ENCODE measurements at places on chromosomes 3 and 15.

DNA sequence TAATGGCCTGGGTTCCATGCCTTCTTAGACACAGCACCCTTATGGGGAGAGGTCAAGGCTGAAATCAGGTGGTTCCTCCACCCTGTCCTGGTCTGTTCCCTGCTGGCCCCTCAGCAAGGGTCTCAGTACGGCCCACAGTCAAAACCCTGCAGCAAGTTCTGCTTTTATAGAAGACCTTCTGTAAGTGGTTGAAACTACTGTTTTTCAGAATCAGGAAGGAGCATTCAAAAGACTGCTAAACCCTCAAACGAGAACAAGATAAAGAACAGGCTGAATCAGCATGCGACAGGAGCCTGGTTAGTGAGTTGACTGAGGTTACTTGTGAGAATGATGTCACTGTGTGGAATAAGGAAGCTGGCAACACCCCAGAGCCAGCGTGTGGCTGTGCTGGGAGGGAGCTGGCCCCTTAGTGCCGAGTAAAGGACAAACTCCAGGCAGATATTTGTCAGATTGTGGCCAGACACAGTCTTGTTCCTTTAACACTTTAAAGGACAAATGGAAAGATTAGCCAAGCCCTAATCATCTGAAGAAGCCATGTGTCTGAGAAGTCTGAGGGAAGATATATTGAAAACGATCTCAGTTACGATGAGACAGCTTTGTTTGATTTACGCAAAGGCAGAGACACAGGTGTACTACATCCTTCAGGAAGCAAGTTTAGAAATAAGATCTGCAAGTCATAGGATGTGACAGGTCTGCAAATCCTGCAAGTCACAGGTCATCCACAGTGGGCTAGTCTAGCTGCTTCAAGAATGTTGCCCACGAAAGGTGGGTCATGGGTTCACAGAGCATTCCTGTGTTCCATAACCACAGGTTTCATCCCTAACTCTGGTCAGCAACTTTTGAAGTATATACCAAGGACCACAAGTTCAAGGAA, 54.0 kb downstream of the B3GNT5 start:
- no peak for DNase-seq

GRCh38 chr3:195900436-195901355, 7.7 kb downstream of the TNK2 start:
- no peak for DNase-seq

GRCh38 chr3:88003115-88003755, 55.6 kb downstream of the CGGBP1 start:
- DNase-seq: peak; percentile 7

GRCh38 chr3:51891242-51892039, 11.7 kb downstream of the IQCF1 start:
- DNase-seq: no peak

GRCh38 chr3:165755571-165755970, 81.7 kb downstream of the BCHE start:
- DNase-seq: no peak

DNA sequence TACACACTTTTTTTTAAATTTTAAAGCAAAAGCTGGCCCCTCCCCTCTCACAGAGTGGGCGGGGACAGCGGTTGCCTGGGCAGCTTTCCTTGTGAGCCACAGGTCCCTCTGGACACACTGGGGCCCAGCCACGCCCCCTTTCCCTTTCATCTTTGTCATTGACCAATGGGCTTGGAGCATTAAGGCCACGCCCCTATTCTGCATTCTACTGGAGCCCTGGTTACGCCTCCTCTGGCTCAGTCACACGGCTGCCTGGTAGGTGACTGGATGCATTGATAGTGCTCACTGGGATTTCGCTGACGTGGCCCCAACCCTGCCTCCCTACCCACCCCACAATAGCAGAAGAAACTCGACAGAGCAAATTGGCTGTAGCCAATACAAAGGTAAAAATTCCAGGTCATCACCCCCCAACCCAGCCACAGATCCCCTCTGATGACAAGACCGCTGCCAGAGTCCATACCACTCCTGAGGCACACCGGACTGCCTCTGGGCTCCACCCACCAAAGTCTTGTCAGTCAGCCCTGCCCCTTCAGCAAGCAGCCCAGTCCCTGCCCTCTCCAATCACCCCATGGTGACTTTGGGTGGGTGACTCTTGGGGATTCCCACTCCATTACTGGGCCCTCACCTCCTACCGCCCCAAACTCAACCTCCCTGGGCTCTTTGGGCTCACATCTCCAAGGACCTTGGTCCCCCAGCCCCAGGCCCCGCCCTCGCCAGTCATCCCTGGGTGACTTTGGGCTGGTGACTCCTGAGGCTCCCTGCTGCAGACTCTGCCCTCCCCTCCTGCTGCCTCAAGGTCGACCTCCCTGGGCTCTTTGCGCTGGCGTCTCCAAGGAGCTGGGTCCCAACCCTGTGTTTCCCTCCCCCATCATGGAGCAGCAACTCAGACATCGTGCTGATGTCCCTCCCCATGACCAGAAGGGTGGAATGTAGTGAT, 112.2 kb upstream of the FAN1 start:
- no peak for DNase-seq

DNA sequence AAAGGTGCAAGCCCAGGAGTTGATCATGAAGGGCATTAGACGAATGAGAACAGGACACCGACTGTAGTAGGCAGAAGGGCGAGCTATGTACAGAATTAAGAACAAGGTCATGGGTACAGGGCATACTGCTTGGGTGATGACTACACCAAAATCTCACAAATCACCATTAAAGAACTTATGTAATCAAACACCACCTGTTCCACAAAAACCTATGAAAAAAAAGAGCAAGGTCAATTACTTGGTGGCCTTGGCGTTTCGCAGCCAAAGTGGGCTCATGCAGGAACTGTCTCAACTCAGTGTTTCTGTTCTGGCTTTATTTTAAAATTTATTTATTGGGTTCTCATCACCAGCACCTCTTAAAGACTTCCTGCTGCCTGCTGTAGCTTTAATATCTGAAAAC, 2.1 kb downstream of the KAT2B start:
- no peak for DNase-seq

GRCh38 chr3:61360297-61360965, 109.2 kb upstream of the FHIT start:
- no peak for DNase-seq

GRCh38 chr3:177783338-177783737, 586.1 kb upstream of the TBL1XR1 start:
- DNase-seq: no peak

DNA sequence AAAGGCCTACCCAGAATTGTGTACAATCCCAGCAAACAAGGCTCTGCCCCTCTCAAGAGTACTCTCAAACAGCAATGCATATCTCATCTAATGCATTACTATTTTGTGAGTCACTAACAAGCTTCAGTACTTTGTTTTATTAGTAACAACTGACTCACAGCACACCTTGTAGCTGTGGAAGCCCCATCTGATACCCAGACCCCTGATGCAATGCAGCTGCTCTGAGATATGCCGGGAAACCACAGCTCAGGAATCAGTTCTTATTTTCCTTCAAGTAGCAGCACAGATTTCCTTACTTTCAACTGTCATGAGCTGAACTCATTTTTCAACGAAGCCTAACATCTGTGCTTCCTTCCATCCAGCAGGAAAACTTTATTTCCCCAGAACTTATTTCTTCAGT, 37.8 kb downstream of the CCNL1 start:
- DNase-seq: no peak

DNA sequence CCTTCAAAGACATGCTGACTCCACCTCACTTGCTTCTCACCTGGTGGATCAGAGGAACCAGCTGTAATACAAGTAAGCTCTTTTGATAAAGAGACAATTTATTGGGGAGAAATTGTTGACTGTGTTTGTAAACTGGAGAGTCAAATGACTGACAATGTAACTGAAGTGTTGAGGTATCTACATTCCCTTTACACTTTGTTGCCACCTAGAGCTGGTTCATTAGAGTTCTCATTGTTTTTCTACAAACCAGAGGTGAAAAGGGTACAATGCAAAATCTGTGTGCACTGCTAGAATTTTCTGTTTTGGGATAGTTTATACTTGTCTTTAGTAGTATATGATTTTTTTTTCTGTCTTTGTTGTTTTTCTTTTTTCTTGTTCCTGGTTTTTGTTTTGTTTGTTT, 8.7 kb upstream of the LRRC58 start:
- DNase-seq: no peak

DNA sequence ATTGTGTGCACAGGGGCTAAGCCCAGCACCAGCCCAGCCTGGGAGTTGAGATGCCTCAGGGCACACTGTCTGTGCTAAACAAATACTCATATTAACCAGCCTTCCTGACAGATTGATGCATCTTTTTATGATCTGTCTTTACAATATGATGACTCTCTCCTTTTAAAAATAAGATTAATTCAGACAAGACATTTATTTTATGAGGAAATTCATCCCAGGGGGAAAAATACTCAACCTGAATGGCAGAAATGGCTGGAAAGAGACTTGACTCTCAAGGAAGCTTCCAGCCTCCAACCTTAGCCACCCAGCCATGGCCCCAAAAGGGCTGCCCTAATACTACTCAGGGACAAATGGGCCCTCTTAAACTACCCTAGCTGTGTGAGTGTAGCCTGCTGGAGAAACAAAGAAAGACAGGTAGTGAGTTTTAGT, 46.9 kb downstream of the NOX5 start:
- DNase-seq: no peak

- DNase-seq: no peak
Measured at GRCh38 chr3:12076031-12076430, 71.8 kb downstream of the SYN2 start.

DNA sequence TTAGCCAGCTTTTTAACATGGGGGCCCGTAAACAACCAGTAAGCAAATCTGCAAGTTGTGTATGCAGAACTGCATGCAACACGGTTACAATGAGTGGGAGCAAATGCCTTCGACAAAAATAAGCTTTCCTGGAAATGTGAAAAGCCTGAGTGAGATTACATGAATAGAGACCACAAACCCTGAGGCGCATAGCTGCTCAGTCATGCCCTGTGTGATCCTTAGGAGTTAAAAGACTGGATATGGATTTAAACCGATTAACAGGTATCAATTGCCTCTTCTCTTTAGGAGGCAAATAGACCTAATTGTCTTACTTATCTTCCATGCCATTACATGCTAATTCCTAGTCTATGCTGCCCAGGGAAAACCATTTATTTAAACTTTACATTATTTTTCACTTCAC, 810.3 kb downstream of the ROBO1 start:
- no peak for DNase-seq

GRCh38 chr15:65258375-65259262, 28.1 kb downstream of the PARP16 start:
- DNase-seq: no peak

DNA sequence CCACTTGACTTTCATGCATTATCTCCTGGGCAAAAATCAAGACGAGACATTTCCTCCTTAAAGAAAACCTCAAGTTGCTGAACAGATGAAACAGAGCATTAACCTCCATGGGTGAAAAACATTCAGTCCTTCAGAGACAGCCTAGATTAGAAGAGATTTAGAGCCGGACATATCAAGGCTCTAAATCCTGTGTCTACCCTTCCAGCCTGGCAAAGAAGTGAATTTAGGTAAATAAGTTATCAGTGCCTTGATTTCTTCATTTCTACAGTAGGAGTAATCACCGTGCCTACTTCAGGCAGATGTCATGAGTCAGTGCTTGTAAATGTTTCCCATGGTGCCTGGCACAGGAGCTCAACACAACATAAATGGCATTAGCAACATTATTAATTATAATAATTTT, 159.3 kb upstream of the PRICKLE2 start:
- DNase-seq: no peak

- DNase-seq: no peak
Measured at GRCh38 chr3:21226086-21226485, 524.9 kb downstream of the ZNF385D start.

DNA sequence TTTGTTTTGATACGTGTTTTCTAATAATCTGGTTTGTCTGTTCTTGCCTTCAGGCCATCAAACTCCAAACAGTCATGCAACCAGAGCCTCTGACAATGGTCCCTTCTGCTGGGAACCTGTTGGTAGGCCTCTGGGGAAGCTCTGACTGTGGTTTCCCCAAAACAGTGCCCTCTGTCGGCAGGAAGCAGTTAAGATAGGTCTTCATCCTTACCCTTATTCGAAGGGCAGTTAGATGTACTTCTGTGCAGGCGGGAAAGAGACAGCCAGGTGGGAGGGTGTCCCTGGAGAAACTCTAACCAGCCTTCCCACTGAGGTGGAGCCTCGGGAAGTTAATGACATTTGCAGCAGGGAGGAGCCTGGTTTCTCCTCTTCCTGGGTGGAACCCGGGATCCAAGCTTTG, 81.6 kb upstream of the CHMP2B start:
- peak; percentile 30 for DNase-seq

- DNase-seq: no peak
Measured at GRCh38 chr15:24075420-24076089, 388.4 kb upstream of the NDN start.

- no peak for DNase-seq
Measured at GRCh38 chr3:13826672-13827071, 53.2 kb downstream of the WNT7A start.

DNA sequence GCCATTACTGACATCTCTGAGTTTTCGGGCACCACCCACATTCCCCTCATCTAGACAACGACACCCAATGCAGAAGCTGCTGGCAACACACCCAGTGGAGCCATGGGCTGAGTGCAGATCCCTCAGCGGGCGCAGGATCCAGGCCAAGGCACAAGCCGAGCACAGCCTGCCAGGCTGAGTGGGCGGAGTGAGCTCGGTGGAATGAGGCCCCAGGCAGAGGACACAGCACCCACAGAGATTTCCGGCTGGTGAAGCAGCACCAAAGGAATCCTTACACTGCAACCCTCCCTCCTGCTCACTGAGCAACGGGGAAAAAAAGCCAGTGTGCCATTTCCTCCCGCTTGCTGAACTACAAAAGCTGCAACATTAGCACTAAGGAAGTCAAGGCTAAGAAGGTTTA, 34.3 kb downstream of the ZMAT3 start:
- no peak for DNase-seq

- DNase-seq: no peak
Measured at GRCh38 chr3:58355179-58355578, 22.5 kb downstream of the PXK start.

DNA sequence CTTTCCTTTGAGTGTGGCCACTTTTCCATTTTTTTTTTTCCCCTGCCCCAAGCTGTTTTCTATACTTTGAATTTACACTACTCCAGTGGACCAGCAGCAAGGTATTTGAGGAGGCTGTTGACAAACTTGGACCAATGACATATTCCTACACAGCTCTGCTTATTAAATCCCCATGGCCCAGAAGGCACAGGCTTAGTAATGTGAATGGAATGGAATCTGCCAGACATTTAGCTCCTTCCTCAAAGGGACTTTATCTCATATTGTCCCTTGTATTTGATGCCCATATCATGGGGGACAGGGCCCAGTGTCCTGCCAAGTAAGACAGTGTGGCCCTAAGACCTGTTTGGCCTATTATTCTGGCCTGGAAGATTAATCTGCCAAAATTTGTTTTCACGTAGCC, 107.5 kb downstream of the CHCHD6 start:
- no peak for DNase-seq
